Metanephros (tissue), 2 donors: ENCODE measurements at places on chromosomes 5 and 9. TPM values are rescaled to one million over a fixed set of nuclear protein-coding genes. Genes with fewer than 3 reads are reported as not detected.

The KIF4B gene
- 0.12 TPM for total RNA-seq

The LIX1 gene
- 2.6 TPM for total RNA-seq

The RASA1 gene
- total RNA-seq: 35.6 TPM

The SLC45A2 gene
- 0.23 TPM for total RNA-seq

The GPR150 gene
- total RNA-seq: not detected

The ANKRD55 gene
- total RNA-seq: 0.76 TPM
